ENCODE measurements at places on chromosomes 6 and 20.

DNA sequence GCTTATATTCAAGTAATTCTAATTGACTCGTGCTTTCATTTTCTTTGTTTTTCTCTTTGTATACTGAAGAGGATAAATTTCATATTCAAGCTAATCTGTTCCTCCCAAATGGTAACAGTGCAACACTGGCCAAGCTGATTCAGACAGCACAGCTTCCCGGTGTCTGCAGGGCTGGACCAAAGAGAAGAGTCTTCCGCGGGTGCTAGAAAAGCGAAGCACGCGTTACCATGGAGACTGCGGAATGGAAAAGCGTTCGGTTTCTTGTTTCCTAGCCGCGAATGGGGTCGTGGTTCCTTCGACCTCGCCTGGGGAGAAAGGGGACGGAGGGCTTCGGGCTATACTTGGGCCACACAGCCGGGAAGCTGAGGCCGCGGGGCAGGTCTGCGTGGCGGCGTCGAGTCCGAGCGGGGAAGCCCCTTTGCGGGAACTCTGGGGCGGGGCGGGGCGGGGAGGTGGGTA is 6.2 kb upstream of the ZNF311 start:
- peak; percentile 23 for DNase-seq

- peak; percentile 88 for DNase-seq
Measured at GRCh38 chr20:47725248-47725973, 59.9 kb downstream of the SULF2 start.

- no peak for DNase-seq
Measured at GRCh38 chr20:62149532-62150309, 6.2 kb downstream of the SS18L1 start.

DNA sequence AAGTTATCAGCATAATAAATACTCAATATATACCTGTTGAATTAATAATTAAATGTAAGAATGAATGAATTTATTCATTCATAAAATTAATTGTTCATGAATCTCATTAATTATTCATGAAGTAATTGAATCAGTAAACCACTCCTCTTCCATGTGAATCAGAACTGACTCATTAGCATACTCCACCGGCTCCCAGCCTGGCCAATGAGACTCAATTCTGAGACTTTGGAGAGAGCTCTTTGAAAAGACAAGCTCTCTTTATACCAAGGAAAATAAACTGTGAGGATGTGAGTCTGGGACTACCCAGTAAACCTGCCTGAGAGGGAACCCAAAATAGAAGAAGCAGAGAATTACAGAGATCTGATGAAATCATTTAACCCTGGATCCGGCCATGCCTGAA is 8.4 kb upstream of the SLC2A10 start:
- no peak for DNase-seq

DNA sequence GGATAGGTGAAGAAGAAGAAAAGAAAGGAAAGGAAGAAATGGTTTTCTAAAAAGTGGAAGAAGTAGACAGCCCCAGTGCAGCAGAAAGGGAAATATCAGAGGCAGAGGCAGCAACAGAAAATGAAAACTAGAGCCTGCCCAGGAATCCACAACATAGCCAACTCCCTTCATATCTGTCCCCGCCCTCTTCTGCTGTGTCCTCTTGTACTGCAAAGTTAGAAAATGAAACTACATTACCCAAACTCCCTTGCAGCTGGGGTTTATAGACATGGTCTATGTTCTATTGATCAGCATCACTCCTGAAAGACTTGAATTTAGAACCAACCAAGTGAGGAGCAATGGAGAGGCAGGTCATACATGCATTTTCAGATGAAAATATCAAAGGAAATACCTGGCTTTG is 200.5 kb upstream of the PHACTR1 start:
- peak; percentile 50 for DNase-seq

DNA sequence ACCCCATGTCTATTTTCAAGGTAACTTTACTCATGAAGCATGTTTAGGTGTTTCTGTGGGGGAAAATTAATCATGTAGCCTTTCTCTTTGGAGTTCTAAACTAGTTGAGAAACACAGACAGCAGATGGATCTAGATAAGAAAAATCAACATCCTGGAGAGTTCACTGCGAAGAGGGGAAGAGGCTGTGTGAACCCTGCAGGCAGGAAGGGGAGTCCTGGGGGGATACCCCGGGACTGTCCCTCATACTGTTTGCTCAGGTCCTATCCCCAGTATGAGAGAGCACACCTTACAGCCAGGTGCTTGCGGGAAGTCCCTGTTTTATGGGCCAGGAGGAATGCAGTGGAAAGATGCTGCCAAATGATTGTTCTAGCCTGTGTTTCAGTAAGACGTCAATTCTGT is 32.7 kb downstream of the CHMP4B start:
- DNase-seq = no peak

DNA sequence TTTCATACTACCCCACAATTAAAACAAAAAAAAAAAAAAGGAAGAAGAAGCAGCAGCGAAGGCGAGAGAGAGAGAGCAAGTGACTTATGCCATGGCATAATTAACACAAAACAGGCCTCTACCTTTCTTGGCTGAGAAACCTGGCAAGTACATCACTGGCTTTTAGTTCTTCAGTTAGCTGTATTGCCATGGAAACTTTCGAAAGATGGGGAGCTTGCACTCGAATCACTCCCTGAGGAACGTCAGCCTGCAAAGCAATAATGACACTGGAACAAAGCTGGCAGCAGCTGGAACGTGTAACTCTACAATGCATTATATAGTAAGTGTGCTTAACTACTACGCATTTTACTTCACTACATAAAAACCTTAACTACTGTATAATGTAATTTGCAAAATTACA is 126.1 kb downstream of the ARHGAP18 start:
- no peak for DNase-seq

GRCh38 chr6:81786150-81786549 is 33.7 kb upstream of the TENT5A start:
- no peak for DNase-seq

GRCh38 chr6:161940519-161940918 is 666.7 kb upstream of the AGPAT4 start:
- peak; percentile 29 for DNase-seq

Measured in large intestine (tissue), 12 donors.